ENCODE measurements at places on chromosomes 12 and 14.

DNA sequence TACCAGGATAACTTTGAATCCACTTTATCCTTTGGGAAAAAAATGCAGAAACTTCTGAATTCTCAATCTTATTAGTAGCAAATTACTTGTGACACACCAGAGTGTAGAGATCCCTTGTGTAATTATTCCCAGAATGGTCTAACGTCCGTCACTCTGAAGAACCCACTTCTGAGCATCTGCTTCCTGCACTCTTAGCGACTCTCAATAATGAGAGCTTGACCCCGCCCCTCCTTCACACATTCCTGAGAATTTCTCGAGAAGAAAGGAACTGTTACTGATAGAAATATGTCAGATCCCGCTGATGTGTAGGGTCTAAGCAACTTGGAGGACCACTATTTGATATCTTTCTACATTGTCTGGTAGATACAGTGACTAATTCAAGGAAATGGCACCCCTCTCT lies 218.3 kb upstream of the PDZRN4 start:
- no peak for DNase-seq

- no peak for DNase-seq
Observed at GRCh38 chr12:49365542-49365941, 1.7 kb upstream of the SPATS2 start.

- DNase-seq, result no peak
Observed at GRCh38 chr12:113248051-113248825, 27.0 kb downstream of the TPCN1 start.

GRCh38 chr14:87896393-87897380 lies 96.3 kb downstream of the GALC start:
- no peak for DNase-seq

DNA sequence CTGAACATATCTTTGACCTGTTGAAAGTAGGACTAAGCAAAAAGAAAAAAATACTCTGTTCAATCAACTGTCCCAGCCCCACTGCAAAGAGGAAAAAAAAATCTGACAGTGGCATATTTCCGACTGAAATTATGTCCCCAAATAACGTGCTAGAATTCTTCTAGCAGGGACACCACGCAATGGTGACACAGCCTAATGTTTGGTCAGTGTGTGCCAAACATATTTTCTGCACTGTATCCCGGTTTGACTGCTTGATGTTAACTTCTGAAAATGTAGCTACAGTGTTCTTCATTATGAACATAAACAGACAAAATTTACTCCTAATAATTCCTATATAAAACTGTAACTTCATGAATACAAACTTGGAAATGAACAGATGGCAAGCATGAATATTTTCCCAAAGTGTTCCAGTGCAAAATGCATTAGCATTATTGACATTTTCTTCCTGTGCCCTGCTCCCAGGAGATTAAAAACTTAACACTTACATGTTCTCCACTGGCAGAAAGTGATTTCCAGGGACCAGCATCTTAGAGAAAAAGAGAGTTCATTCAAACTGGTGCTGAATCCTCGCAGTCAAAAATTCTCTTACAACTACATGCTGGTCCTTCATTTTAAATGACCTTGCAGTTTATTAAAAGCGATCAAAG lies 72.4 kb upstream of the SYT1 start:
- DNase-seq, result no peak

GRCh38 chr14:93683226-93683625 lies 105.1 kb downstream of the PRIMA1 start:
- no peak for DNase-seq

DNA sequence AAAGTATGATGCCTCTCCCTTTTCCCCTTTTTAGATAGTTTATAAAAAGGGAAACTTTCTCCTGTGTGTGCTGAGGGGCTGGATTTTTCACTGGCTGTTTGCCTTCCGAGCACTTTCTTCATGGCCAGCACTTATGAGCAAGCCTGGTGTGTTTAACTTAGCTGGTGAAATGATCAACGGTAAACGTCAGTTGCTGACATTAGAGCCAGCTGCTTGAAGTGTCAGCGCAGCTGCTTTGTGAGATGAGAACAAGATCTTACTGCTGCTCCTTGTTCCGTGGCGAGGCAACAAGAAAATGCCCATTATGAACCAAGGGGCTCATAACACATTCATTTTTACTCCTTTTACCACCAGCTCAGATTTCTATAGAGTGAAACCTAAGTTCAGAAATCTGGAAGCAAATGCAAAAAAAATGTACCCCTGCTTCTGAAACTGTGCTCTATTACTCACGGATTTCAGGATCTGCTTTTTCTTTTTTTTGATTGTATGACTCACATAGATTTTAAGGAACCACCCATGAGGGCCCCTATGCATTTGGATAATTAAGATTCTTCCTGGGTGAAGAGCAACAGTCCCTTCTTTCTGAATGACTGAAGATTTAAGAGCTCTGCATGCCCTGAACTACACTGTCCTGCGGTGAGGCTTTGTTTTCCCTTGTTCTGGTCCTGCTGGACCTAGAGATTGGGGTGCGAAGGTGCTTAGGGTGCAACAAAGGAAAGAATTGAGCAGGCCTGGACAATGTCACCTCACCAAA lies 74.3 kb upstream of the CPM start:
- no peak for DNase-seq

DNA sequence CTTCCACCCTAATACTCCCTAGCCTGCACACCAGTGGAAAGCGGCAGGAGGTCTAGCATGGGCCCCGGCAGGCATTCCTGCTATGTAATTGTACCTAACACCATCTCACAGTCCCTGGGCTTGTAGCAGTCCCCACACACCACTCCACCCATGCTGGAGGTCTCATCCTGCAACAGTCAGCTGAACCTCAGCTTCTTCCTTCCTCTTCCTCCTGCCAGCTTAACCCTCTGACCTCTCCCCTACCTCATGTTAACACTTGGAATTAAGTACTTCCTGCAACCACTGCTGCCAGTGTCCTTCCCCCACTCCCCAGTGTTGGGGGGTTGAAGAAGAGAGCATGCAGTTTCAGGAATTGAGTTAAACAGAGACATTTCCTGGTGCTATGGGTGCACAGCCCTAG lies 7.6 kb downstream of the ADCY4 start:
- no peak for DNase-seq

DNA sequence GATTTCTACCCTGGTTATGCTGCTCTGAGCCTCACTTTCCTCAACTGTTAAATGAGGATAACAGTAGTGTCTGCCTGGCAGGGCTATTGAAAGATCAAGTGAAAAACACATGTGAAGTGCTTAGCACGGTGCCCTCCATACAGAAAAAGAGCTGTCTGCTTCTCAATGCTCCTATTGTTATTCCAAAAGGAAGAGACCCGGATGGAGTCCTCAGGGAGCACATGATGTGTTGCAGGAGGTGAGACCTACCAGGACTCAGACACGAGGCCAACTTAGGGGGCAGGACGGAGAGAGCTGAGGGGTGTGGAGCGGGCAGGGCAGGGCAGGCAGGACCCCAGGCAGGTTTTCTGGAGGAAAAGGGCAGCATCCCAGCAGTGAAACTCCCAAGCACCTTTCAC lies 8.9 kb downstream of the FAIM2 start:
- no peak for DNase-seq

GRCh38 chr12:115222220-115222619 lies 538.2 kb upstream of the TBX3 start:
- no peak for DNase-seq

GRCh38 chr12:71746974-71747611 lies 7.6 kb upstream of the RAB21 start:
- DNase-seq, result peak; percentile 10

- no peak for DNase-seq
Observed at GRCh38 chr12:70828351-70828750, 92.2 kb downstream of the PTPRR start.

DNA sequence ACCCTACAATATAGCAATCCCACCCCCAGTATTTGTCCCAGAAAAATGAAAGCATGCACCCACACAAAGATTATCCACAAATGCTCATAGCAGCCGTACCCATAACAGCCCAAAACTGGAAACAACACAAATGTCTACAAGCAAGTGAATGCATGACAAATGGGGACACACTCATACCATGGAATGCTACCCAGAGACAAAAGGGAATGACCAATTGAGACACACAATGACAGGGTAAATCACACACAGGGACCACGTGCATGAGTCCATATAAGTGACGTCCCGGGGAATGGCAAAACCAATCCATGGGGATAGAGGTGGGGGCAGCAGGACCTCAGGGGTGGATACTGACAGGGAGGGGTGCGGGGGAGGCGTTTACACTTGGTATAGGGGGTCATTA lies 33.4 kb downstream of the SCARB1 start:
- no peak for DNase-seq

DNA sequence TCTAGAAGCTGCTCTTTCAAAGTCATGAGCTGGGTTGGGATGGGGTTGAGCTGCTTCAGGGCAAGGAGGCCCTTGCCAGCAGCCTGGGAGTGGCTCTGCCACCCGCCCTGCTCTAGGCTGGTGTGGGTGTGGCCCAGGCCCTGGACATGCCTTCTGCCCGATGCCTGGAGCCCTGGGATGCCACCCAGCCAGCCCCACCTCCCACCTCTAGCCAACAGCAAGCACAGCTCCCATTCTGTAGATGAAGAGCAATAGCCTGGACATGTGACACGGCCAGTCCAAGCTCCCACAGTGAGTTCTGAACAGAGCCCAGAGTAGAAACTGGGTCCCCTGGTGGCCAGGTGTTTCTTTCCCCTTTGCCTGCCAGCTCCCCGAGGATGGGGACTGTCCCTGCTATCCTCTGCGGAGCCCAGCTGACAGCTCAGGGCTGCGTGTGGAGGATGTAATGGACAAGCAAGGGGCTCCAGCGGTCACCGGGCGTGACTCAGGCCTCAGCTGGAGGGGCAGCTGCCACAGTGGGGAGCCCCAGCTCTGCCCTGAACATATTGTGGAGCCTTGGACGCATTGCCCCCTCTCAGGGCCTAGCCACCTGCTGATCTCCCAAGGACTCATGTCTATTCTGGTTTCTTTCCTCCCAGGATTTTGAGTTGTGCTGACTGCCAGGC lies 165.2 kb downstream of the TSPAN9 start:
- DNase-seq, result no peak

GRCh38 chr12:3622822-3623690 lies 129.9 kb downstream of the CRACR2A start:
- no peak for DNase-seq

DNA sequence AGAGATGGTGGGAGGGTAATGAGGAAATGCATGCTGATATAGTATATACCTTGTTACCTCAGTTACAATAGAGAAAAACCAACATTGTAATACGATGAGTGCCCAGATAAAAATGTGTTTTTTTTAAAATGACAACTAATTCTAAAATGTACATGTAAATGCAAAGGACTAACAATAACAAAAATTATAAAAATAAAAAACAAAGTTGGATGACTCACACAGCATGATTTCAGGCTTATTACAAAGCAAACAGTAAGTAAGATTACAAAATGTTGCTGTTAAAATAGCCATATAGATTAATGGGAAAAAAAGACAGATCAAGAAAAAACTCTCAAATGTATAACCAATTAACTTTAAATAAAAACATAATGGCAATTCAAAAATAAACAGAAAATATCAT lies 1099.4 kb downstream of the FSCB start:
- DNase-seq, result no peak

- no peak for DNase-seq
Observed at GRCh38 chr12:89427508-89428156, 75.3 kb upstream of the DUSP6 start.

GRCh38 chr12:126772171-126772864 lies 1494.7 kb upstream of the TMEM132C start:
- no peak for DNase-seq

GRCh38 chr12:78359520-78359919 lies 505.1 kb upstream of the SYT1 start:
- no peak for DNase-seq

GRCh38 chr12:74319886-74320285 lies 217.7 kb upstream of the ATXN7L3B start:
- DNase-seq, result no peak

DNA sequence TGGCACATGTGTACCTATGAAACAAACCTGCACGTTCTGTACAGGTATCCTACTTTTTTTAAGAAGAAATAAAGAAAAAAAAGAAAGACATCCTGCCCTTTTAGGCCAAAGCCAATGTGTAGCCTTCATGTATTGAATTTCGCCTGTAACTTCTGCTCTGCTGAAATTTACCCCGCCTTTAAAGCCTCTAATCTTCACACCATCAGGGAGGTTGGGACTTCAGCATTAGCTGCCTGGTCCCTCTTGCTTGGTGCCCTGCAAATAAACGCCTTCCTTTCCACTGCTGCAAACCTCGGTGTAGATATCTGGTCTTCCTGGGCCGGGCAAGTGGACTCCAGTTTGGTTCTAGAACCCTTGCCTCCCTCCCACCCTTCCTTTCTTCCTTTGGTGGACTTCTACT lies 2.6 kb upstream of the KRT71 start:
- no peak for DNase-seq

GRCh38 chr12:75900781-75901254 lies 130.8 kb downstream of the PHLDA1 start:
- no peak for DNase-seq

- no peak for DNase-seq
Observed at GRCh38 chr14:90612801-90613200, 203.4 kb downstream of the TTC7B start.

DNA sequence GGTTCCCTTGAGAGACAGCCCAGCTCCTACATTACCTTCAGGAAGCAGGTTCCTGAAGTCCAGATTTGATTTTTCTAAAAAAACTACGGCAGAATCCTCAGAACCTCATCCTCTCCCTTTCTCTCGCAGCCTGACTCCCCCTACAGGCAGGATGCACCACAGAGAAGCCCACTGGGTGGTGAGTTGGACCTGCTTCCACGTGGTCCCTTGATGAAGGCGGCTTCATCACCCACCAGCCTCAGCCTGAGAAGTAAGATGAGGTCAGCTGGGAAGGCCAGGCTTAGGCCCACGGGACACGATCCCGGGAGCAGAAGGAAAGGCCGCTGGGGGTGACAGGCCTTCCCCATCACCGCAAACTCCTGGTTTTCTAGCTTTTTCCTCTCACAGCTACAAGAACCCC lies 83.0 kb downstream of the ACTN1 start:
- DNase-seq, result no peak

DNA sequence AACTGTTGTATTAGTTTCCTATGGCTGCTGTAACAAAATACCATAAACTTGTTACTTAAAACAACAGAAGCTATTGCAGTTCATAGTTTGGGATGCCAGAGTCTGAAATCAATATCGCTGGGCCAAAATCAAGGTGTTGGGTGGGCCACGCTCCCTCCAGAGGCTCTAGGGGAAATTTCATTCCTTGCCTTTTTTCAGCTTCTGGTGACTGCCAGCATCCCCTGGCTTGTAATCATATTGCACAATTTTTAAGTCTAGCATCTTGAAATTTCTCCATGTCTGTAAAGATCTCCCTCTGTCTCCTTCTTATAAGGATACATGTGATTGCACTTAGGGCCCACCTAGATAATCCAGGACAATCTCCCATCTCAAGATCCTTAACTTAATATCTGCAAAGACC lies 48.8 kb upstream of the GARIN6 start:
- no peak for DNase-seq

DNA sequence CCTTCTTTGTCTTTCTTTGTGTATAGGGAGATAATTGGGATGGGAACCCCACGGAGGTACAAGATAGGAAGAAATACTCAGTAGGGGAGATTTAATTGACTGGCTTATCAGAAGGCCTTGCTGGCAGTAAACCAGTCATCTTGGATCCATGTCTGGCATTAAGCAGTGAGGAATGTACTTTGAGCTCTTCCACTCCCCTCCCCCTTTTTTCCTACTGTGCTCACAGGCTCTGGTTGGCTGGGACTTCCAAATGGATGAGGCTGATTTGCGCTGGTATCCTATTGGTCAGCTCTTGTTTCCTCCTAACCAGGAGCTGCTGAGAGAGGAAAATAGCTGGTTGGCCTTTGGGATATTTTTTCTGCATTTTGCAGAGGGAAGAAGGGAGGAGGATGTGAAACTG lies 24.7 kb downstream of the NGDN start:
- no peak for DNase-seq

- no peak for DNase-seq
Observed at GRCh38 chr14:74609721-74610120, 2.3 kb downstream of the LTBP2 start.

- no peak for DNase-seq
Observed at GRCh38 chr12:52311285-52311648, 9.9 kb downstream of the KRT83 start.

Data from stimulated activated CD8-positive, alpha-beta memory T cell treated with anti-CD3 and anti-CD28 coated beads, Interleukin-7, amount 100 ng/mL, for 1 hour (primary cell).